Epithelial cell of umbilical artery (primary cell): ENCODE measurements at places on chromosomes 13 and 19. TPM values are rescaled to one million over a fixed set of nuclear protein-coding genes. Genes with fewer than 3 reads are reported as not detected.

Gene PBX4
- total RNA-seq: not detected in 2 replicates

Gene RNASEH2B
- total RNA-seq: 37.4 and 64.0 TPM in 2 replicates

Gene EMP3
- 22.4 and 33.9 TPM in 2 replicates for total RNA-seq

Gene PSG3
- total RNA-seq: not detected in 2 replicates

Gene C19orf67
- total RNA-seq: not detected in 2 replicates

Gene DAND5
- total RNA-seq: not detected in 2 replicates

Gene SOX1
- not detected in 2 replicates for total RNA-seq

Gene CDC34
- total RNA-seq: 87.4 and 97.4 TPM in 2 replicates

Gene ZNF837
- 1.2 and 2.9 TPM in 2 replicates for total RNA-seq

Gene METTL21C
- not detected in 2 replicates for total RNA-seq

Gene RASGRP4
- total RNA-seq: not detected in 2 replicates
